ENCODE measurements at places on chromosomes 16 and 17. TPM values are rescaled to one million over a fixed set of nuclear protein-coding genes. Genes with fewer than 3 reads are reported as not detected.

HBZ gene
- total RNA-seq = not detected

PDK2 gene
- total RNA-seq = 14.5 TPM

TMC8 gene
- total RNA-seq = 5.5 TPM

HEXIM1 gene
- total RNA-seq = 20.0 TPM

MT2A gene
- total RNA-seq = 139 TPM

KCTD19 gene
- 0.21 TPM for total RNA-seq

GCGR gene
- total RNA-seq = not detected

KRTAP3-1 gene
- total RNA-seq = not detected

MYL11 gene
- total RNA-seq = not detected

ANKFN1 gene
- not detected for total RNA-seq

GAS2L2 gene
- not detected for total RNA-seq

CPNE7 gene
- 11.5 TPM for total RNA-seq

ABCA8 gene
- total RNA-seq = not detected

C16orf96 gene
- total RNA-seq = not detected

CRHR1 gene
- not detected for total RNA-seq

ADAP2 gene
- 9.7 TPM for total RNA-seq

RAC3 gene
- 64.1 TPM for total RNA-seq

ZNF48 gene
- 27.4 TPM for total RNA-seq

ZSWIM7 gene
- 41.6 TPM for total RNA-seq

CCL17 gene
- not detected for total RNA-seq

IGFALS gene
- total RNA-seq = not detected

SSTR5 gene
- total RNA-seq = not detected

ELMO3 gene
- 5.9 TPM for total RNA-seq

TNP2 gene
- total RNA-seq = not detected

RABEP2 gene
- 44.6 TPM for total RNA-seq

AFMID gene
- total RNA-seq = 49.7 TPM

CBFA2T3 gene
- 0.14 TPM for total RNA-seq

ASB16 gene
- total RNA-seq = not detected

All from kidney epithelial cell (primary cell).